ENCODE measurements at places on chromosomes 1 and 21. TPM values are rescaled to one million over a fixed set of nuclear protein-coding genes. Genes with fewer than 3 reads are reported as not detected.

DNA sequence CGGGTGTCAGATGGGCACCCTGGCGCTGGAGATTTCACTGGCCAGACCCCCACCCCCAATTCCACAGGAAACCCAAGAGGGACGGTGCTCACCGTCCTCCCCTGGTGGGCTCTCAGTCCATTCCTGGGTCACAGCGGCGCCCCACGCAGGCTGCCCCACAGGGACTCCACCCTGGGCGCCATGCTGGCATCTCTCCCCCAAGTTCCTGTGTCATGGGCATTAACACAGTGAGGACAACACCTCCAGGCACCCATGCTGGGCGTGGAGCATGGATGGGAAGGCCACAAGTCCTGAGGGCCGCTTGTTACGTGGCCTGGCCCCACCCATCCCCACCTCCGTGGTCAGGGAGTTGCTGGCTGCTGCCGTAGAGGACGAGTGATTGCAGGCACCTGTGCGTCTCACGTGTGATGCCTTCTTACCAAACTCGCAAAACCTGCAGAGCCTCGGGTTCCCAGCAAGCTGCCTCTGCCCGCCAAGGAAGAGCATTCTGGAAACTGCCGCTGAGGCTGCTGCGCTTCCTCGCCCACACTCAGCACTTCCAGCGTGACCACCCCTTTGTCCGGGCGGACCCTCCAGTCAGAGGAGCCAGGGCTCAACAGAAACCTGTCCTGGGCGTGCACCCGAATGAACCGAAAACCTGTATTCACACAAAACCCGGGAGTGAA lies 60.3 kb downstream of the SLX9 start:
- peak; percentile 59 for DNase-seq

LCE2C gene
- total RNA-seq: not detected

DNA sequence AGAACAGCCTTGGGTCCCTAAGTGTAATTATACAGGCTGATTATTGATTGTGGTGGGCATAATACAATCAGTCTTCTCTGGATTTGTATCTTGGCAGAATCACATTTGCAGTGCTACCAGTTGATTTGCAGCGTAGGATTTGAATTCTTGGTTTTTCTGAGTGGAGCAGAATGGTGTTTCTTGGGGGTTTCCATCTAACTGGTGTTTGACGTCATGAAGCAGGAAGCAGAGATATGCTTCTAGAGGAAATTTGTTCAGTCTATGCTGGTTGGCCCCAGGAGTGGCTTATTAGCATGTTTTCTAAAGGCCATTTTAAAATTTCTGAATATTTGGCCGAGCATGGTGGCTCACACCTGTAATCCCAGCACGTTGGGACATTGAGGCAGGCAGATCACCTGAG lies 3.4 kb downstream of the CTTNBP2NL start:
- no peak for DNase-seq

DNA sequence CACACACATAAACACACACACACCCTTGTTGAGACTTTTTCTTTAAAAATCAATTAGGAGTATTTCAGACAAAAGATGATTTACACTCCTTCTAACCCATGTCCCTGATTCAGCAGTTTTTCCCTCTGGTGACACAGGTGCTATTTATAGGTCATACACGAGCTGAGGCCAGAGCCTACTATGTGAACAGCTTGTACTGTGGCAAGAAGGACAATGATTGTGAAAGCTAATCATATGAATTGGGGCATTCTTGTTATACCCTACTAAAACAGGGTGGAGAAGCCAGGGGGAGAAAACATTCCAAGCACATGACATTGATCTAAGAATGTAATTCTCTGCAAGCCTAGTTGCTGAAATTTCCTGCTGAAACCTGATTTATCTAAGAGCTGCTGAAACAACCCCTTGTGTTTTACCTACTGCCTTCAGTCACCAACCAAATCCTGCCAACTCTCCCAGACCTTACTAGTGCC lies 60.3 kb downstream of the XCL1 start:
- DNase-seq: peak; percentile 79

CAP1 gene
- 230 TPM for total RNA-seq

- DNase-seq: no peak
These were observed 94.9 kb upstream of the VANGL1 start for GRCh38 chr1:115546846-115547245.

DNA sequence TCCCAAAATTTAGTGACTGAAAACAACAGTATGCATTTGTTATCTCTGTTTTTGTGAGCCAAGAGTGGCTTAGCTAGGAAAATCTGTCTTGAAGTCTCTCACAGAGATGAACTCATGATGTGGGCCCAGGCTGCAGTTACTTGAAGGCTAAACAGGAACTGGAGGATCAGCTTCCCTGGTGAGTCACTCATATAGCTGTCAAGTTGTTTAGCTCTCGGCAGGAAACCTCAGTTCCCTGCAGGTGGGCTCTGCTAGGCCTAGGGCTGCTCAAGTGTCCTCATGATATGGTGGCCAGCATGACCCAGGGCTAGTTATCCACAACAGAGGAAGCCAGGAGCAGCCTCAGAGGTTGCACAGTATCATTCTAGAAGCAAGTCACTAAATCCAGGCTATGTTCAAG lies 30.2 kb upstream of the DDX59 start:
- no peak for DNase-seq

SPRR2E gene
- not detected for total RNA-seq

- DNase-seq: no peak
These were observed 59.0 kb upstream of the IGSF5 start for GRCh38 chr21:39685991-39686390.

LRRC7 gene
- total RNA-seq: 0.16 TPM

GOLT1A gene
- not detected for total RNA-seq

DNASE2B gene
- total RNA-seq: not detected

DNA sequence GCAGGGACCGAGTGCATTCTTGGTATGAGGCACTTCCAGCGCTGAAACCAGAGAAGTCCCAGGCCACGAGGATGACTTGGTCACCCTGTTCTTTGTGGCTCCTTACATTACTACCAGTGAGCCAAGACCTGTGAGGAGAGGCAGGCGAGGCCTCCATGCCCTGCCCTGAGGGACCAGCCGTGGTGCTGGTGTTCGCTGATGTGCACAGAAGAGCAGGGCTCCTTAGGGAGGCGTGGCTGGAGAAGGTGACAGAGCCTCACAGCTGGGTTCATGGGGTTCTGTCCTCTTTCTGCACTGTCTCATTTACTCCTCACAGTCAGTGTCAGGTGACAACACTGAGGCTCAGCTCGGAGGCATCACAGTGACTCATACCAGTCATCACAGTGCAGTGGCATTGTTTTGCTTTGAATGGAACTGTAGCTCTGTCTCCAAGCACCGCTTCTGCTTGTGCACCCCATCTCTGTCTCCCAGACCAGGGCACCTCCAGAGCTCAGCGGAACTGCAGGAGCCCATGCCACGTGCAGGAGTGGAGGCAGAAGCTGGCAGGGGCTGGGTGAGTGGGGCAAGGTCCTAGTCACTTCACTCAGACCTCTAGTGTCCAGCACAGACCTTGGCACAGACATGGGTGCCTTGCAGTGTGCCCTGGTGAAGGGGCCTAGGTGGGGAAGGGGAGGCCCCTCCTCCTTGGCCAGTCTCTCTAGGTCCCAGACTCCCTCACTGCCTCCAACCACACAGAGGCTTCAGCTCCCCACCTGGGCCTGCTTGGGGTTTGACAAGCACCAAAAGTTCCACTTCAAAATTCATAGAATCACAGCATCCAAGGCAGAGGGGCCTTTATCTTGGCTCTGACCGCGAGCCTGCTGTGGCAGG lies 310.9 kb downstream of the MATN1 start:
- peak; percentile 38 for DNase-seq

- no peak for DNase-seq
These were observed 21.2 kb downstream of the OVGP1 start for GRCh38 chr1:111406321-111406768.

DNA sequence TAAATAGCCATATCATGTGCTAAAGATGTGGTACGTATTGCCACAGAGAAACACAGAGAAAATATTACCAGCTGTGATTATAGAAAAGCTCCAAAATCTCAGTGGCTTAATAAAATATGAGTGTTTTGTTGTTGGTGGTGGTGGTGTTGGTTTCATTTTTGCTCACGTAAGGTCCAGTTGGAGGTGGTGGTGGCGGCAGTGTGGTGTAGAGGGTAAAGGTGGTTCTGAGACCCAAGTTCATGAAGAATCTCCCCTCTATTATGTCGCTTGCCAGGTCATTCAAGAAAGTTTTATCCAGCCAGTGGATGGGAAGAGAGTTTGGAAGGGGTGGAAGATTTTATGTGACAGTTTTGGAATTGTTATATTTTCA lies 217.6 kb upstream of the SAMSN1 start:
- no peak for DNase-seq

UTS2 gene
- not detected for total RNA-seq

GRCh38 chr1:213268221-213268620 lies 217.2 kb downstream of the RPS6KC1 start:
- no peak for DNase-seq

TAS1R2 gene
- total RNA-seq: not detected

- no peak for DNase-seq
These were observed 42.6 kb upstream of the RALGPS2 start for GRCh38 chr1:178682429-178682828.

GRCh38 chr1:91697416-91697815 lies 188.5 kb downstream of the TGFBR3 start:
- DNase-seq: no peak

DMRTA2 gene
- not detected for total RNA-seq

DNA sequence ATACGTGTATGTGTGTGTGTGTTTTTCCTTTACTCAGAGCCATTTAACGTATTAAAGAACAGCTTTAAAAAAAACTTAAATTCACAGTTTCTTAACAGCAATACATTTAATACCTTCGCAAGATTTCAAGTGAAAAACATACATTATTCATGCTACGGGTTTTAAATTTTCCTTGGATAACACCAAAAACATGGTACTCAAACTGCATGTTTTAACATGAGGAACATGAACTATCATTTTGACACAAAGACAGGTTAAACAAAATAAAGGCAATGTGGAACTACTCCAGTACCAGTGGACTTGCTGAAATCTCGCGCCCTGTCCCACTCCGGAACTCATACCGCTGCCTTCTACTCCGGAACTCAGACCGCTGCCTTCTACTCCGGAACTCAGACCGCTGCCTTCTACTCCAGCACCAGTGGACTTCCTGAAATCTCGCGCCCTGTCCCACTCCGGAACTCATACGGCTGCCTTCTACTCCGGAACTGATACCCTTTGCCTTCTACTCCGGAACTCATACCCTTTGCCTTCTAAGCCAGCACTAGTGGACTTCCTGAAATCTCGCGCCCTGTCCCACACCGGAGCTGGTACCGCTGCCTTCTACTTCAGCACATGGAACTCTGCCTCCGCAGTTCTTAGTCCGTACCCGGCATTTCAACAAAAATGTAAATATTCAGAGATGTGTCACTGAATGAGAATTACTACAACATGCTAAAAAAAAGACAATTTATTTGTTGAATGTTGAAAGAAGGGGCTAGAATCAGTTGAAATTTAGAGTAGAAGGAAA lies 148.6 kb downstream of the NCAM2 start:
- DNase-seq: no peak

- no peak for DNase-seq
These were observed 6.4 kb upstream of the GSTM4 start for GRCh38 chr1:109649491-109649914.

DNA sequence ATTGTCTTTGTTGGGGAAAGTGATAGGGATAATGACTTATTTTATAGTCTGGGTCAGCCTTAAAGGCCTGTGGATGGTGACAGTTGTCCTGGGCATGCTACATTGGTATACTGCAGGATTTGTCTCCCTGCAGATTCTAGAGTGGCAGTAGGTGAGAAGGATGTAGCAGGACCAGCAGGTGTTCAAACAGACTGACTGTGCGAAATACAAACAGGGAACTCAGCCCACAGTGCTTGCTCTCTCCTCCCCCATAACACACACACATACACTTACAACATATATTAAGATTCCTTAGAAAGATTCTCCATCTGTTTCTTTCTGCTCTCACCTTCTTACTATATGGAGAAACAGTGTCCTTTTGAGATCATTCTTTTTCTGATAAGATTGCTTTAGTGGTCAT lies 6.9 kb downstream of the PDE4B start:
- DNase-seq: no peak

HSF2BP gene
- 0.36 TPM for total RNA-seq

DNA sequence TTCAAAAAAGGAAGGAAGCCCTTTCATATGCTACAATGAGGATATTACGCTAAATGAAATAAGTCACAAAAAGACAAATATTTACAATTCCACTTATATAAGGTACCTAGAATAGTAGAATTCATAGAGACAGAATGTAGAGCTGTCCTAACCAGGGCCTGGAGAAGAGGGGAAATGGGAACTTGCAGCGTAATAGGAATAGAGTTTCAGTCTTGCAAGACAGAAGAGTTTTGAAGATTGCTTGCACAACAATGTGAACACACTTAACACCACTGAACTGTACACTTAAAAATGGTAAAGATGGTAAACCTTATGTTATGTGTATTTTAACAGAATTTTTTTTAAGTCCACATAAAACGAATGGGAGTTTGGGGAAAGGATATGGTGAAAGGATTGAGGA lies 2.9 kb downstream of the CD1B start:
- no peak for DNase-seq

CLCNKB gene
- 0.71 TPM for total RNA-seq

DNA sequence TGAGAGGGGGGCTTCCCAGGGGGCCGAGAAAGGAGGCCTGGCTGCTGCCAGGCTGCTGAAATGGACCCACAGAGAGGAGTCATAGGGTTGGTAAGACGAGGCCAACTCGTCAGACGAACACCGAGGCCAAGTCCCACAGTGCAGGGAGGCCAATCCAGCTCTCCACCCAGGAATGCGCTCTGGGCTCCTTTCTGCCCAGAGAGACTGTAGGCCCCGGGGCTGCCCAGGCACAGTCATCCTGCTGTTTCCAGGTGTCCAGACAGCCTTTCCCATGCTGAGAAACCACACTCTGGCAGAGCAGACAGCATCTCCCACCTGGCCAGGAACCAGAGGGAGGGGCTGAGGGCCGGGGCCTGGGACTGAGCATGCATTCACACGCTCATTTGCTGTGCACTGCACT lies 26.7 kb upstream of the RSPO1 start:
- no peak for DNase-seq

- DNase-seq: no peak
These were observed 1.9 kb upstream of the MPZ start for GRCh38 chr1:161311595-161312181.

GRCh38 chr1:44417351-44418021 lies 12.4 kb downstream of the RNF220 start:
- no peak for DNase-seq

GRCh38 chr1:204991342-204991844 lies 51.6 kb upstream of the CNTN2 start:
- DNase-seq: no peak

- DNase-seq: no peak
These were observed 127.4 kb upstream of the DEPDC1 start for GRCh38 chr1:68624233-68624632.

- no peak for DNase-seq
These were observed 1.9 kb upstream of the ARID1A start for GRCh38 chr1:26693599-26694572.

GRCh38 chr1:173925306-173926242 lies 8.4 kb upstream of the SERPINC1 start:
- DNase-seq: no peak

DNA sequence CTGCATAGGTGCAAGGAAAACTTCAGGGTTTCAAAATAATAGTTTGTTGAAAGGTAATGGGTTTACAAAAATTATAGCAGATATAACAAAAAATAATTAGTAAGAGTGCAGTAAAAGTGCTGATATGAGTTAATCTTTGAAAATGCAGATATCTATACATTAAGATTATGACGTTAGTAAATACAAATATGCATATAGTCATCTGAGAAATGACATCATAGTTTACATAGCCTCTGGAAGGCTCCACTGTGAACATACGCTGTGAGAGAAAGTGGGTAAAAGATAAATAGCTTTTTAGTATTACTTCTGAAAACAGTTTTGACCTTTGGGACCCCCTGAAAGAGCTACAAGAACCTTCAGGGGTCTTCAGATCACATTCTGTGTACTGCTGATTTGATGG lies 356.2 kb upstream of the SNX7 start:
- no peak for DNase-seq

LEFTY2 gene
- total RNA-seq: 5.0 TPM

All from sigmoid colon (tissue), 7 donors.